ENCODE measurements at places on chromosomes 2 and 18.
A peak's percentile ranks its signal among the peaks of the same experiment; 100 is the strongest.

DNA sequence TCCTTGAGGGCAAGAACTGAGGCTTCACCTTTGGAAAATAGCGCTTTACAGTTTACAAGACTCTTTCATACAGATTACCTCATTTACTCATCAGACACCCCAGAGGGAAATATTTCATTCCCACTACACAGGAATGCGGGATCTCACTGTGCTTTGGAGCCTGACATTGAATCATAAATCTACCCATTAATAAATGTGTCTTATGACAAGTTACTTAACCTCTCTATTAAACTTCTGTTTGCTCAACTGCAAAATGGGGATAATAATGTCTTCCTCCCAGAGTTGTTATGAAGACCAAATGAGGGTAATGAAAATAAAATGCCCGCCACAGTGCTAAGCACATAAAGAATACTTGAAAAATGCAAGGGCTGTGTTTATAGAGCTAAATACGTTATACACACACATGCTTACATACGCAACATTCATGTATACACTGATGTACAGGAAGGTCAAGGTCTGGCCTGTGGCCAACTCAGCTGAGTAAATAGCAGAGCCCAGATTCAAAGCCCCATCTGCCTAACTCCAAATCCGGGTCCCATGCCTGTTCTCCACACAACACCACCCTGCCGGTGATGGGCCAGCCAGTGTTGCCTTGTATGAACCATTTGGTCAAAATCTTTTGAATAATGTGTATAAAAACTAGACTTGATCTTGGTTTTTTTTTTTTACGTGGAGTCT is 77.8 kb upstream of the STPG4 start:
- no peak for DNase-seq

DNA sequence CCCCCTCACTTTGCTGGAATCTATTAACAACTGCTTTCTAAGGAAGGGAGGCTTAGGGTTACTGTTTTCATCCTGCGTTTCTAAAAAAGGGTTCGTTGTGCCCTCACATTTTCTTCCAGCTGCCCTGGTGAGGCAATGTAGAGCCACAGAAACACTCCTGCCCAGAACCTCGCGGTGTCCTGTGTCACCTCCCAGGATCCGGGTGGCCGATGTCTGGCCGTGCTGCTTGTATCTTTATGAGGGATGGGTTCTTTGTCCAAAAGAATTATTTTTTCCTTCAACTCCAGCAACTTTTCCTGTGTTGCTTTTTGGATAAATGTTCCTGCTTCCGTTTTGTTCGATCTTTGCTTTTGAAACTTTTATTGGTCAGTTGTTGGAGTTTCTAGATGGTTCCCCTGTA is 291.8 kb upstream of the HS6ST1 start:
- DNase-seq, result peak; percentile 83

DNA sequence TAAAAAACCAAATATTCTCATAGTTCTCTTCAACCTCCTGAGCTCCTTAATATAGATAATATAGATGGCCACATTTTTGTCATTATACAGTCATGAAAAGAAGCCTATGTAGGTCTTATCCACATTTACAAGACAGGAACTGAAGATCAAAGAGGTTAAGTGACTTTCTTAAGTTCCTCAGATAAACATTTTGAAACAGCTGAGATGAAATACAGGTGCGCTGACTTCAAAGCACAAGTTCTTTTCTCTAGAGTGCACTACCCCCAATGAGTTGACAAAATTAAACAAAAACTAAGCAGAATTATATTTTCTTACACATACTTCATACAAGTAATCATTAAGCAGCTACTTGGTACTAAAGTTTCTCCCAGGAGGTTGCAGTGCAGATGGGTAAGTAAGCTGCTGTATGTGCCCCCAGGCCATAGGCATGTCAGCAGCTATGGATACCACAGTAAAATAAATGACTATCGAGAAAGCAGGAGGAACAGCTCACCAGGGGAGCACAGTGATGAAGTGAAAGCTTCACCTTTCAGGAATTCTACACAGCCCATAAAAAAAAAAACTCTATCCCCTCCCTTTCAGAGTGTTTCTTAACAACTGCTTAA is 199.8 kb downstream of the DPP10 start:
- no peak for DNase-seq

- no peak for DNase-seq
Measured at GRCh38 chr2:20456116-20456571, 9.3 kb downstream of the RHOB start.

All from posterior cingulate gyrus (tissue), 11 donors.